ENCODE measurements at places on chromosomes 12 and 14. TPM values are rescaled to one million over a fixed set of nuclear protein-coding genes. Genes with fewer than 3 reads are reported as not detected.

PIP4P1 gene
- 27.0 TPM for polyA plus RNA-seq

SINHCAF gene
- 29.7 TPM for polyA plus RNA-seq

SERPINA10 gene
- not detected for polyA plus RNA-seq

PLD4 gene
- 0.01 TPM for polyA plus RNA-seq

CIT gene
- polyA plus RNA-seq, result 12.3 TPM

FGF23 gene
- polyA plus RNA-seq, result not detected

SRRM4 gene
- not detected for polyA plus RNA-seq

KLHDC1 gene
- 0.03 TPM for polyA plus RNA-seq

- DNase-seq, result no peak
Measured at GRCh38 chr14:26078561-26078960, 519.3 kb downstream of the NOVA1 start.

GRCh38 chr14:105473033-105473676 is 1.5 kb upstream of the CRIP2 start:
- no peak for DNase-seq

DNA sequence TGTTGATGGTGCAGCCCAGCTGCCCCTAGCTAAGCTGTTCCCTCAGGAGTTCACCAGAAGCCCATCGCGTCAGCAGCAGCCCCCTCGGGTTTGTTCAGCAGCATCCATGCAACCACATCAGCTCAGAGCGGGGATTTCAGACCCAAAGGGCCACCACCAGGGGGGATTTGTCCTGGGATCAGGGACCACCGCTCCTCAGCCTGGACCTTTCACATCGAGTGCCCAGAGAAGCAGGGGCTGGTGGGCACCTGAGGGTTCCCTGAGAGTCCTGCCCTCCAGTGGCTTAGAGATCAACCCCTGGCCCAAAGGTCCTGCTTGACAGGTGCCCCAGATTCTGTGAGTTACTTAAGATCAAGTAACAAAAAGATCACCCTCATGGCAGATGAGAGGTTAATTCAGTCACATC is 65.9 kb upstream of the C14orf180 start:
- no peak for DNase-seq

- DNase-seq, result no peak
Measured at GRCh38 chr14:85380881-85381280, 149.1 kb upstream of the FLRT2 start.

- DNase-seq, result no peak
Measured at GRCh38 chr12:90393089-90393488, 561.9 kb downstream of the CCER1 start.

DNA sequence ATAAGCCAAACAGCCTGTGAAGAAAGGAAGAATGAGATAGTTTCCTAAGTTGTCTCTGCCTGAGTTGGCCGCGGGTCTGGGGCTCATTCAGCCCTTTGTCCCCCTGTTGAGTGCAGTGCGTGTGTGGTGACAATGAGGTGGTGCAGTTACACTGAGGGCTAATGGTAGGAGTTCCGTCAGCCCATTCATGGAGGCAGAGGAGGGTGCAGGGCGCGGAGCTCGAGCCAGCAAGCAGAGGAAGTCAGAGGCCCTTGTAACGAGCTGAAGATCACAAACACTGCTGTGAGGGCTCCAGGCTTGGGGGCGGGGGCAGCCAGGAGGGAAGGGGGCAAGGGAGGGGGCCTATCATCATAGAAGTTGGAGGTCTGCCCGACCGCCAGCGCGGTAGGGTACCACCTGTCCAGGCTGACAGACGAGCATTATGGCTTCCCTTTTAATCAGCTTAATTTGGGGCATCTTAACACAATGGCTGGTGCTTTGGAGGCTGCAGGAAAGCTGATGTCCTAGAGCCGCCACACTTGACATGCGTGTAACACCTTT is 20.5 kb downstream of the CCND2 start:
- DNase-seq, result no peak

DNA sequence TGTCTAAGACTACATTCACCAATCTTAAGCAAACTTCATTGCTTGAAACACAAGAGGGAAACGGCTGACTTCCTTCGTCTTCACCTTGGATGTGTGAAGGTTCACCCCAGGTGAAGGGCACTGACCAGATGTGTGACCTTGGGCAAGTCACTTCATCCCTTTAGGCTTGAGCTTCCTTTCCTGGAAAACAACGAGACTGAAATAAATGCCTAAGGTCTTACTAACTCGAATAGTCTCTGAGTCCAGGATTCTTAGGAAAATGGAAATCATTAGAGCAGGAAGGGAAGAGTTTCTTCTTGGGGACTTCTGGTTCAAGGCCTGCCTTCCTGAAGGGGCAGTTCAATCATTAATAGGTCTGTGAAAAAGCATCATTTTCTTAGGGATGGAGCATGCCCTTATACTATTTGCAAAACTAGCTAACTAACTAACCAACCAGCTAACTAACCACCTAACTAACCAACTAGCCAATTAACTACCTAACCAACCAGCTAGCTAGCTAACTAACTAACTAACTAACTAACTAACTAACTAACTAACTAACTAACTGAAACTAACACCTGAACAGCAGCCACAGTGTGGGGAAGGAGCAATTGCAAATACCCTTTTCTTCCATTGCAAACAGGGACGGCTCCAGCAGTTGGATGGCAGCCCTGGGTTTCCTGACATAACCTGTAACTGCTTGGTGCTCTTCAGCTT is 31.5 kb upstream of the EMP1 start:
- DNase-seq, result no peak

GRCh38 chr12:54991161-54991990 is 6.8 kb upstream of the TESPA1 start:
- DNase-seq, result no peak

- no peak for DNase-seq
Measured at GRCh38 chr14:70801836-70802235, 7.5 kb downstream of the MAP3K9 start.

- no peak for DNase-seq
Measured at GRCh38 chr14:50335989-50336824, 24.1 kb downstream of the DMAC2L start.

DNA sequence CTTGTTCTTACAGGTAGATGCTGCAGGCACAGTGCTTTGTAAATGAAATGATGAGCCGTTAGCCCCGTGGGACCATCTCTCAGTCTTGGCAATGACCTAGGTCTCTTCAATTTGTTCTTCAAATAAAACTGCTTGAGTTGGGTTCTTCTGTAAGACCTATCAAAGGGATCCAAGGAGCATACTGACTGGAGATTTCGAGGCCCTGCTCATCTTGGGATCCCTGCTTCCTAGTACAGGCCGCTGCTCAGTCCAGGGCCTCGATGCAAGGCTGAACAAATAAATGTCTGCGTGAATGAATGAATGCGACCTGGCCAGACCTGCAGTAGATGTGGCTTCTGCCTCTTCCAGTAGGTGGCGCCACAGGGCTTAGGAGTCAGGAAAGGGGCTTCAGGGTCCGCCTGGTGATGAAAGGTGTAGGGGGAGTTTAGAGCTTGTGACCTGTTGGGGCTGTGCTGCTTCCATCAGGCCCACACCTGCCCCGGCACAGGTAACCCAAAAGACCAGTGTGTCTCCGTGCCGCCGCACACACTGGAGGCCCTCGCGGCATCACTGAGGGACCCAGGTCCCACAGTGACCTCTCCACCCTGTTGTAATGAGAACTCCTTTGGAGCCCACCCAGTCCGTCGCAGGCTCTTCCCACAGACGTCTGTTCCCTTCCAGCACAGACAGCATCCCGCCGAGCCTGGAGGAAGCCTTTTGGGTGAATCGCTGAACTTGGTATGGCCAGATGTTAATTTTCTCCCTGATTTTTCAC is 4.4 kb downstream of the CACNA1C start:
- DNase-seq, result peak; percentile 14

DNA sequence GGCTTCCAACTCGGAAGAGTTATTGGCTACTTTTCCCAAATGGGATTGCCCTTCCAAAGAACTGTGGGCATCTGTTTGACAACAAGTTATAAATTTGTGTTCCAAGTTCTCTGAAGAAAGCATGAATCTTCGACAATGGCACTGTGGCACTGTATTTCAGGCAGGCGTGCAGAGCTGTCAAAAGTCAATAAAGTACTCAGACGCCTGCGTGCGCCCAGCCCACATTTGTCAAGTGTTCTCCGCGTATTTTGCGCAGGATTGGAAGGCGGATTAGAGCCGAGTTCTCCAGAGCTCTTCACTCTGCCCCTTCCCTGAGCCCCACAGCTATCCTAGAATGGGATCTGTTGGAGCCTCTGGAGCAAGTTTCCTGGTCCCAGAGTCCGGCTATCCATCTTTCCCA is 103.2 kb downstream of the SLC25A47 start:
- DNase-seq, result no peak

GRCh38 chr14:68637106-68638021 is 155.5 kb downstream of the ZFP36L1 start:
- no peak for DNase-seq

GRCh38 chr14:59777006-59777579 is 93.5 kb downstream of the RTN1 start:
- no peak for DNase-seq

GRCh38 chr12:29041621-29042020 is 107.5 kb upstream of the FAR2 start:
- peak; percentile 60 for DNase-seq

- DNase-seq, result peak; percentile 78
Measured at GRCh38 chr14:75069121-75069810, at the start of gene ZC2HC1C. TSS of gene ZC2HC1C (plus strand) at chr14:75069641. CDS start at chr14:75070574, 933 bp downstream.

- peak; percentile 91 for DNase-seq
Measured at GRCh38 chr12:75852143-75852542, 179.4 kb downstream of the PHLDA1 start.

GRCh38 chr12:46414591-46415268 is 42.2 kb upstream of the SLC38A2 start:
- DNase-seq, result peak; percentile 49

GRCh38 chr14:61524211-61524806 is 171.0 kb upstream of the HIF1A start:
- peak; percentile 95 for DNase-seq

DNA sequence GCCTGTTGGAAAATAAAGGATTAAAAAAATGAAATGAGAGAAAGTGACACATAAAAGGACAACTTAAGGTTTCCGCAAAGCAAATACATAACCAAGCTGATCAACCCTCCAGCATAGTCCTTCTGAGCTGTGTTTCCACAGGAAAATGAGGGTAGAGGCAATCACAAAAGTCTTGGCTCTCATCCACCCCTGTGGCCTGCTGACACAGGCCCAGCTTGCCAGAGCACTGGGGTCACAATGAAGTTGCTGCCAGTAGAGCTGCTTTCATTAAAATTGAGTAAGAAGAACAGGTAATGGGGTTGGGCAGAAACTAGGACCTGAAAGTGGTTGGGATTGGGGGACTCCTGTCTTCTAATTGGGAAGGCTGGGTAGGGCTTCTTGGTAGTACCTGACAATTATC is 65.9 kb downstream of the RERG start:
- peak; percentile 41 for DNase-seq

GRCh38 chr12:69331519-69331908 is 16.7 kb upstream of the LYZ start:
- DNase-seq, result no peak

- DNase-seq, result no peak
Measured at GRCh38 chr12:66648033-66648735, 30.7 kb downstream of the GRIP1 start.

DNA sequence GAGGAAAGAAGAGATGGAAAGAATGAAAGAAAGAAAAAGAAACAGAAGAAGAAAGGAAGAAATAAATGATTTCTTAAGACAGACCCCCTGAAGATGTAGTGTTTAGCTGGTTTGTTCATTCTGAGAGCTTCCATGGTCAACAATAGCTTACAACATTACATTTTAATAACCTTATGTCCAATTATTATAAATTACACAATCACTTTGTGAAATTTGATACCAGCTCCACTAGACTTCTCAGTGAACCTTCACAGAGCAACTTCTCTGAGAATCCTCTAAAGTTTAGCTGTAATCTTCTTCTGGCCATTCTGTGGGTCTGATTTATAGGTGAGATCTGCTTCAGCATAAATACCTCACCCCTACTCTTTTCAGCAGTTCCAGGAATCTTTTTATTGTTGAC is 27.9 kb downstream of the SIX1 start:
- no peak for DNase-seq

DNA sequence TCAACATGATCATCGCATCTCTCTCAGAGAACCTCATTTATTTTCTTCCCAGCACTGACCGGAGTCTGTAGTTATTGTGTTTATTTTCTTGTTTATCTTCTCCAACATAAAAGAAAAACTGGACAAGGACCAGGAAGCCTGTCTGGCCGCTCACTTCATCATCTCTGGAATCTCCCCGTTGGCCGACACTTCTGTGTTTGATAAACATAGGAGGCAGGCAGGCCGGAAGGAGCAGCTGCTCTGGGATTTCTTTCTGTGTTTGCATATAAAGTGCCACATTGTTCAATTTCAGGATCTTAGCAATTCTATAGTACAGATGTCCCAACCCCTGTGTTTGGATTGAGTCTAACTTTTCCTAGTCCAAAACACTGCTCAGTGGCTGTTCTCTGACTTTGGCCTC is 53.3 kb downstream of the ACACB start:
- no peak for DNase-seq

DNA sequence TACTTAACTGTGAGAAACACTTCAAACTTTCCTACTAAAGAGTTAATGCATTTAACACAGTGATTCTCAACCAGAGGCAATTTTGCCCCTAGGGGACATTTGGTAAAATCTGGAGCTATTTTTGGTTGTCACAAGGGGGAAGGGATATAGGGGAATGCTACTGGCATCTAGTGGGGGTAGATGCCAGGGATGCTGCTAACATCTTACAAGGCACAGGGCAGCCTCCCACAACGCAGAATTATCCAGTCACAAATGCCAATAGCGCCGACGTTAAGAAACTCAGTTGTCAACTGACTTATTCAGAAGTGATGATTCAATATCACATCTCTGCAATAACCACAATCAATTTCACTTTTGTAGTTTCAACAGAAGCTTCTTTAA is 2.0 kb downstream of the EEA1 start:
- peak; percentile 93 for DNase-seq

DNA sequence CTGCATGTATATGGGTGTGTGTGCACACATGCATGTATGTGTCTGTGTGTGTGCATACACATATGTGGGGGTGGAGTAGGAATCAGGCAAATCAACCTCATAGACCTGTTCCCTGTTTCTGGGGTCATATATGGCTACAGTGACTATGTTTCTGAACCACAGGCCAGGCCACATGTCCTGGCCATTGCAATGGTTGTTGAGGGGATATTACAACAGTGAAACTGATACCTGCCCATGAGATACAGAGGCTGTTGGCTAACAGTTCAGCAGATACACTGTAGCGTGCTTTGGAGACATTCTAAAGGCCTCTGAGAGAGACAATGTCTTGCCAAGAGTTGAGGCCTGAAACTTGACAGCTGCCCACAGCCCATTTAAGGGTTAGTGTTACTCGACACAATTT is 47.3 kb upstream of the FOS start:
- no peak for DNase-seq

DNA sequence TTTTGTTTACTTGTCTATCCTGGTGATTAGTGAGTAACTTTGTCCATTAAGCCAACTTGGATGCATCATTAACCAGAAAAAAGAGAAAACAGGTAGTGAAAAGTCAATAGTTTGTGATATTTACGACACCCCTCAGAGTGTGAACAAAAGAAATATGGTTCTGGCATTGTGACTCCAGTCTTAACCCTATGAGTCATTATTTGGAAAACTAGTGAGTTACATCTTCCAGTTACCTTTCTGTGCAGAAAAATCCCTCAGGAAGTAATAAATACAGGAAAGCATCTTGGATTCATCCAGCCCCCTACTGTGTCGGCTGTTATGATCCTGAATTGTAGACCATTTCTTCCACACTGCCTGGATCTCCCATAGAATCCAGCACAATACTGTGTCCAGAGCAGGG is 379.1 kb downstream of the GALC start:
- no peak for DNase-seq

GRCh38 chr14:56996721-56997399 is 186.6 kb upstream of the OTX2 start:
- DNase-seq, result no peak
